ENCODE measurements at places on chromosomes 5 and 9.

DNA sequence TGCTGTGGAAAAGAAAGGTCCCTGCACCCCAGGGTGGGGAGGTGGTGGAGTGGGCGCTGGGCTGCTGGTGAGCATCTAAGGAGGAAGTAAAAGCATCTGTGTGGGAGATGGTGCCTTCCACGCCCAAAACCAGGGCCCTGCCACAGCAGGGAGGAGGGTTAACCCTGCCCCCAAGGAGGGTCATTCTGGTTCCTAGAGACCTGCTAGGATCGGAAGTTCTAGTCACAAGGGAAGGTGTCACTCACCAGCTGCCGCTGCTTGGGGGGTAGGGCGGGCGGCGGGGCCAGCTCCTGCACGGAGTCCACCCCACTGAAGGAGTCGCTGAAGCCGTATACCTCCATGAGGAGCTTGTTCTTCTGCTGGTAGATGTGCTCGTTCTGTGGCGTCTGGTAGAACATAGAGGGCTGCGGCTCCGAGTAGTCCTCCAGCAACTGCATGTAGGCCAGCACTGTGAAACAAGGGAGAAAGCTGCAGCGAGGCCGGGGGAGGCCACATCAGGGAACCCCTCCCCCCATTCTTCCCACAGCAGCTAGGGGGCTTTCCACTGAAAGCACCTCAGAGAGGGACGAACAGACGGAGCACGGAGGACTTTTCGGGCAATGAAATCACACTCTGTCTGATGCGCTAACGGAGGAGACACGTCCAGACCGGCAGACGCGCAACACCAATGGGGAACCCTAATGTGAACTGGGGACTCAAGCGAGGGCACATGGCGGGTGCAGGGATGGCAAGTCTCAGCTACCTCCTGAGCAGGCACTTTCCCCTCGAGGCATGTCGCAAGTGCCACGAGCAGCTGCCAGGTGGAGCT is 76.4 kb downstream of the PRRT1B start:
- no peak for DNase-seq

- no peak for DNase-seq
These were observed 458.6 kb upstream of the PAPPA start for GRCh38 chr9:115694991-115695390.

DNA sequence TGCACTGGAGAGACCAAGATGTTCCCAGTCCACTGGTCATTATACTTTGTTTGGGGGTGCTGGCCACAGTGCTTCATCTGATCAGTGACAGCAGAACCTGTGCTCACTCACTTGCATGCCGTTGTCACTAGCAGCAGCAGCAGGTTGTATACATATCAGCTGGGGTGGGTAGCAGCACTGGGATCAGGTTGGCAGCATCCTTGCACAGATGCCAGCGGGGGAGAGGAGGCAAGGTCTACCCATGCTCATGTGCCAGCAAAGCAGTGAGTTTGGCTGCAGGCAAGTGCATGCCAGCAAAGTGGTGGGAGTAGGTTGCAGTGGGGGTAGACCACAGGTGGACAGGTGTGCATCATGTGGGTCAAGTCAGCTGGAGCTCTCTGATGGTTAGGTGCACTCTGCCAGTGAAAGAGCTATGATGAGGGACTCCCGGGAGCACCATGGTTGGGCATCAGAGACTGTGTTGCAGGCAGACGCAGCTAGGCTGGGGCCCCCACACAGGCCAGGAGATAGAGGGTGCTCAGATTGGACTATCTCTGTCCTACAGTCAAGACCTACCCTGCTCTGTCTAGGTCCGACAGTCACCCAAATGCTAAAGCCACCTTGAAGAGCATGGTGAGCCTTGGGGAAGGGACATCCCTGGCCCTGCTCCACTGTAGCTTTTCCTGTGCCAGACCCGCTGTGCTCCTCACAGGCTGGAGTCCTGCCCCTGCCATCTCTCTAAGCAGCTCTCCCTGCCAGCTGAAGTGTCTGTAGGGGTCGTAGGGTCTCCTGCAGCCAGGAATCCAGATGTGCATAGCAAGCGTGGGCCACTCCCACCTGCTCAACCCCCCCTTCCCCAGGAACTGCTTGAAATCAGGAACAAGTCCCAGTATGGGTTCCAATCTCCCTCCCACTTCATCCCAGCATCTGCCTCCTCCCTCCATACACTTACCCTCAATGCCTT is 119.8 kb downstream of the RNF180 start:
- no peak for DNase-seq

DNA sequence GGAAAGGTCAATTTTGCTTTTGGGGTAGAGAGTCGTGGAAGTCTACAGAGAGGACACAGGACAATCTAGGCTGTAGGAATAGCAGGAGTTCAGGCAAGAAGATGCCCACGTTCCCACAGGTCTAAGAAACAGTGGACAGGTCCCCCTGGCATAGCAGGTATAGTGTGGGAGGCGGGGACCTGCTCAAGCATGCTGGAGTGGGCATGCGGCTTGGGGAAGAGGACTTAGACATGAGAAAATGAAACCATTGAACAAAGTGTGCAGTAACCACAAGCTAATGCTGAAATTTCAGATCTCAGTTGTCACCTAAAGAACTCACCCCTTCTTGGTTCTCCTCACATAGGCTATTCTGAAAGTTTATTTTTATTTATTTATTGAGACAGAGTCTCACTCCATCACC is 142.8 kb upstream of the EFNA5 start:
- DNase-seq, result no peak

- DNase-seq, result no peak
These were observed 239.2 kb upstream of the KIF2A start for GRCh38 chr5:62066761-62067277.

GRCh38 chr9:20417373-20418080 is 204.8 kb downstream of the MLLT3 start:
- DNase-seq, result no peak

DNA sequence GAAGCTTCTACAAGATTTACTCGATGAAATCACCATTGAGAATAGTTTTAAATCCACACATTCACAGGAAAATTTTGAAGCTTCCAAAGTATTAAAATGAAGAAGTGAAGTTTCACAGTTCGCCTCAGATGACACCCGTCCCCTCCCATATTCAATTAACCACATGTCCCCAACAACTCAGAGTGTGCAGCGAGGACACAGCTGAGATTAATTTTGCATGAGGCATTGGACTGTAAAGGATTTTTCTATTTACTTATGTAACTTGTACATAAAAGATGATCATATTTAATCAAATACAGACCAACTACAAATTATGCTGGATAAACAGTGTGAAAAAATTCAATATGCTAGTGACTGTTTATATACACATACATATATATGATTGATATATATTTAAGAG is 84.7 kb upstream of the OLFM1 start:
- no peak for DNase-seq

GRCh38 chr5:115393239-115393638 is 96.8 kb upstream of the CCDC112 start:
- DNase-seq, result no peak

DNA sequence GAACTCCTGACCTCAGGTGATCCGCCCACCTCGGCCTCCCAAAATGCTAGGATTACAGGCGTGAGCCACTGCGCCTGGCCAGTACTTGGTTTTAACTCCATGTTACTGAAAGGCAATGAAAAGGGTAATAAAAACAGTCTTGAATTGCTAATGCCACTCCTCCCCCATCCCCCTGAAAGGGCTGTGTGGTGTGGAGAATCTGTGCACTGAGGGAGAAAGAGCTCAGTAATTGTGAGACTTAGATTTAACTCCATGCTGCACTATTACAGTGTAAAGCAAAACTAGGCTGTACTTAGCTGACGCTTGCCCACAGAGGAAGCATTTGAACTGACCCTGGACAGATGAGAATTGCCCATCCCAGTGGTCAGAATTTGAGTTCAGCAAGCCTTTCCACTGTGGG is 1662.4 kb upstream of the ACO1 start:
- DNase-seq, result no peak

DNA sequence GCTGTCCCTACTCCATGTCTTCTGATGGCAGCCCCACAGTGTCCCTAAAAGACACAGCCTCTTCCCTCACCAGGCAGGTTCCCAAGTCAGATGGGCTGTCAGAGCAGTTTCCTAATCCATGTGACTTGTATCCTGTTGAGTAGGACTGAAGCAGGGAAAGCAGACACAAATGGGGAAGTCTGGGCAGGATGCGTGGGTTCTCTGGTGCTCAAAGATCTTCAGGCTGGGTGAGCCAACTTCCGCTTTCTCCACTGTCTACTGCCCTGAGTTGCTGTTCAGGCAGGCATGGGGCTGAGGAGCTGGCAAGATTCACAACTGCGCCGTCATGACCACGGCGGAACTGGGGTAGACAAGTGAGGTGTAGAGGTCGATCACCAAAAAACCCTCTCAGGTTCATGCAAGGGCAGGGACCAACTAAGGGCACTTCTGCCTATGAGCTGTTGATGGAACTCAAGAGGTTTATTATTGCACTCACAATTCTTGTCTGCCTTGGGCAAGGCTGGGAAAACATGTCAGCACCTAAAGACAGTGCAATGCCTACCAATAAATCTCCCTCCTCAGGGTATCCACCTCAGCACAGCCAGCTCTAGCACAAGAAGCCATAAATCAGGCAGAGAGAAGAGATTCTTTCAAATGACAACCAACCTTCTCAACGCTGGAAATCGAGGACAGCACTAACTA is 83.4 kb downstream of the RAPGEF1 start:
- DNase-seq, result no peak

Measured in SW 1271 (cell line).